ENCODE measurements at places on chromosomes 6 and 20.

DNA sequence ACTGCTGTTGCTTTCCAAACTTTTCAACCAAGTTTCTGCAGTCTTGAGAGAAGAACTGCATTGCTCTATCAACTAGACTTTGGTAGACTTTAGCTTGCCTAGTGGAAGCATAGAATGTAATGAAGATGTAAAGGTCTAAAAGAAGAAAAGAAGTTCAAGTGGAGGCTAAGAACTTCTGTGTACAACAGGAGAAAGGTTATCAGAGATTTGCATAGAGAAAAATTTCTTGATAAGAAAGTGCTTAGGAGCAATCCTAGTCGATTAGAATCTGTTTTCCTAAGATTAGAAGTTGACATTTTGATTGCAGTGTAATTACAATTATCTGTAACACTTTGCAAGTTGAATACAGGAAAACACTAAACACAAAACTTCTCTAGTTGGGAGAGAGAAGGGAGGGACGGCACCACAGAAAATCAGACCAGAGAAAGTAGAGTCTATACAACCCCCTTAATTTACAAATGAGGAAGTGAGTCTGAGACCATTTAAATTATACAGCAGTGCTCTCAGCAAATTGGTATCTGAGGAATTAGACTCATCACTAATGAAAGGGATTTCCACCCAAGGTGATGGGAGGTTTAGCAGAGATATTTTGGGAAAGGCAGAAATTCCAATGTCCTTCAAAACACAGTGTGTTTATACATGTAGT, 194.3 kb upstream of the MARCKS start:
- DNase-seq = no peak

DNA sequence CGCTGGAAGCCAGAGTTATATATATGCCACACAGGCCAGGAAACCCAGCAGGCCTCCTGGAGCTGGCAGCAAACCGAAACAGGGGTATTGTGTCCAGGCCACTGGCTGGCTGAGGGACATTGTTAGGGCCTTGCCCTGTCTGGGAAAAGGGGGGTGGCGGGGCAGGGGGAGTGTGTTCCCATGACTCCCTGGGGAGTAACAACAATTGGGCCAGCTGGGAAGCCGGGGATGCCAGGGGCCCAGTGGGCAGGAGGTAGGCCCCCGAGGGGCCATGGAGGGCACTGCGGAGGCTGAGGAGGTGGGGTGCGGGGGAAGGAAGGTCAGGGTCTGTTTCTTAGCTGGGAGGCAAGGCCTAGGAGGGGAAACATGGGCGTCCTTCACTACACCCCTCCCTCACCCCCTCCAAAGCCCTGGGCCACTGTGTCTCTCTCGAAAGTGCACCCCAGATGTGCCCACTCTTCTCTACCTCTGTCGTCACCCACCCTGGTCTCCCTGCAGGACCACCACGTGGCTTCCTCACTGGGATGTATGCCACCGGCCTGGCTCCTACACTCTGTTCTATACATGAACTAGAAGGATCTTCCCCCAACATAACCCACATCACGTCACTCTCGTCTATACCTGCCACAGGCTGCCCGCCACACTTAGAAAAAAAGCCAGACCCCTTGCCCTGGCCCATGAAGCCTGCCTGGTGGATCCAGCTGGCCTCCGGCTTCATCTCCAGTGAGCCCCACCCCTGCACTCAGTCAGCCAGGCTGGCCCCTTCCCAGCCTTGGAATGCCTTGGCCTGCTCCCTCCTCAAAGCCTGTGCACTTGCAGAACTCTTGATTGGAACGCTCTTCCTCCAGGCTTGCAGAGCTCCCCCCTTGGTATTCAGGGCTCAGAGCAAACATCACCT, 7.8 kb upstream of the E2F1 start:
- no peak for DNase-seq

DNA sequence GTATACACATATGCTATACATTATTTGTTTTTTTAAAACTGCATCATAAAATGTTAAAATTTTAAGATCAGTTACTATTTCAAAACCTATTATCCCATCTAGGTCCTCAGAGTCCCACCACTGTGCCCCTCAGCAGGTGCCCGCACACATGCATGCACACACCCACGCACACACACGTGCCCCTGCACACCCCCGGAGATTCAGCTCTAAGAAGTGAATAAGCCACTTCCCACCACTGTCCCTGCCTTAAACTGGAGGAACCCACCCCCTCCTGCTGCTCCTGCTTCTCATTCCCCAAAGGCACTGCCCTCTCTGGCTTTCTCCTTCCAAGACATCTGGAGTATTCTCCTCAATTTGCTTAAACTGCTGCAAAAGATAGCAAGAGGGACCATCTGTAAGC, 5.4 kb upstream of the FAM210B start:
- no peak for DNase-seq

DNA sequence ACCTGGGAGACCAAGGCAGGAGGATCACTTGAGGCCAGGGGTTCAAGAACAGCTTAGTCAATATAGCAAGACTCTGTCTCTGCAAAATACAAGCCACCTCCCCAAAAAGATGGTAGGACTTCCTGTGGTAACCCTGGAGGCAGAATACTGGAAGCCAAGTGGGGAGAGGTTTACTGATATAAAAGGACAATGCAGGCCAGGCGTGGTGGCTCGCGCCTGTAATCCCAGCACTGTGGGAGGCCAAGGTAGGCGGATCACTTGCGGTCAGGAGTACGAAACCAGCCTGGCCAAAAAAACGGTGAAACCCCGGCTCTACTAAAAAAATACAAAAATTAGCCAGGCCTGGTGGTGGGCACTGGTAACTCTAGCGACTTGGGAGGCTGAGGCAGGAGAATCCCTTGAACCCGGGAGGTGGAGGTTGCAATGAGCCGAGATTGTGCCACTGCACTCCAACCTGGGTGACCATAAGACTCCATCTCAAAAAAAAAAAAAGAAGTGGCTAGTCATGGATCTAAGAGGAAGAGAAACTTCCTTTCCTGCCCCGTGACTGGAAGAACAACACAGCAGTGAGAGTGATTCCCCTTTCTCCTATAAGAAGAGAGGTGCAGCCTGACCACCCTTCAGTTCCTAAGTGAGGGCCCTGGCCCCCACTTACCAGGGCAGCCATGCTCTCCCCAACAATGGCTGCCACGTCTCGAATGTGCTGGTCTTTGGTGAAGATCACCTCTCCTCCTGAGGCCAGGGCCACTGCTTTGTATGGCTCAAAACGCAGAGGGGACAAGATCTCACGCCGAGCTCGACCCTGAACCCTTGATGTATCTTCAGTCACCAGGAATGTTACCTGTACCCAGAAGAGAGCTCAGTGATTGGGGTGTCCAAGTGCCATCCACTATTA, 6.2 kb downstream of the SAPCD1 start:
- DNase-seq = no peak

GRCh38 chr6:15399641-15400470, 154.0 kb downstream of the JARID2 start:
- DNase-seq = peak; percentile 34

DNA sequence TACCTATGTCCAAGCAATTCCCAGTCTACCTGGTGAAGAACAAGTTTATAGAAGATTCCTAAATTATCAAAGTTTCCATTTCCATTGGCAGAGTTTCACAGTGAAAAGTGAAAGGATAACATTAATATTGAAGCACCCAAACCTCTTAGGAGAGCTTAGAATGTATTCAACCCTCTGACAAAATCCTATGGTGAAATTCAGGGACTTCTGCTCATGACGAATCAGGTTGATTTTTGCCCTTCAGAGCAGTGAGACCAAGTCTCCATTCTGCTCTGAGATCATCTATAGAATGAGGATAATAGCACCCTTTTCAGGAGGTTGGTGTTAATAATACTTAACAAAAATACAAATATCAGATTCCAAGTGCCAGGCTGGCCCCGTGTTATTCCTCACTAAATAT, 15.5 kb downstream of the SERPINB1 start:
- DNase-seq = no peak

- no peak for DNase-seq
Observed at GRCh38 chr6:148435386-148435785, 92.7 kb downstream of the SASH1 start.

DNA sequence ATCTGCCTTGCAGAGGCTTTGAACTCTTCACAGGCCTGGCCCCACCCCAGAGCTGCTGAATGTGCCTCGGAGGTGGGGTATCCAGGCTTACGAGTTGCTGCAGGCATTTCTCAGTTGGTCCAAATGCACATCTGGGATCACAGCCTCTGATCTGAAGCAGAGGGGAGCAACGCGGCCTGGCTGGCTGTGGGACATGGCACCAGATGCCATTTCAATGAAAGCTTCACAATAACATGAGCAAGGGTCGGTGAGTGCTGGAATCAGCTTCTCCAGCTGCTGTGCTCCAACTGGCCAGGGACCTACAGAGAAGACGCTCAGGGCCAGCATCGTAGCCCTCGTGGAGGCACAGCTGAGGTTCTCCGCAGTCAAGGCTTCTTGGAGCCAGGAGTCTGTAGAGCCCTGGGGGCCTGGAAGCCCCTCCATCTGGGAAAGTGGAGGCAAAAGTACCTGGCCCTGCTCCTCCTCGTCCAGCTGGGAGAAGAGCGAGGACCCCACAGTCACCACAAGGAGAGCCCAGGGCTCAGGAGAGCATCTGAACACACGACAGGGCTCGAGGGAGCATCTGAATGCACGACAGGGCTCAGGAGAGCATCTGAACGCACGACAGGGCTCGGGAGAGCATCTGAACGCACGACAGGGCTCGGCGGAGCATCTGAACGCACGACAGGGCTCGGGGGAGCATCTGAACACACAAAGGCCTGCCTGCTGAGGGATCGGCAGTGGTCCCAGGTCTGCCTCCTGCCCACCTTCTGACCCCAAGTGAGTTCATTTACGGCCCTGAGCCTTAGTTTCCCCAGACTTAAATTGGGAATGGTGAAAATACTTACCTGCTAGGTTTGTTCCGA, 165.2 kb downstream of the DLL1 start:
- peak; percentile 14 for DNase-seq

DNA sequence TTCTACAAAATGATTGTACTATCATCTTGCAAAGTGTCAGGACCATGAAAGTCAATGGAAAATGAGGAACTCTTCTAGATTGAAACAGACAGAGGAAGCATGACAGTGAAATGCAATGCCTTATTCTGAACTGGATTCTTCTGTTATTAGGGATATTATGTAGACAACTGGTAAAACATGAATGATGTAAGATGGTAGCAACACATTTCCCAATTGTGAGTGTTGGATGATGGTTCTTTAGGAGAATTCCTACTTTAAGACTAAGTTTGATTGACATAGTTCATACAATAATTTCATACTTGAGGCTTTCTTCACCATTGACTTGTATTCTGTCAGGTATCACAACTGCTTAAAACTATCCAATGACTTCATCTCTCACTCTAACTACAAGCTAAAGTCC, 4.5 kb downstream of the UBE3D start:
- DNase-seq = no peak

GRCh38 chr20:3887876-3888620, 1.1 kb upstream of the PANK2 start:
- no peak for DNase-seq

DNA sequence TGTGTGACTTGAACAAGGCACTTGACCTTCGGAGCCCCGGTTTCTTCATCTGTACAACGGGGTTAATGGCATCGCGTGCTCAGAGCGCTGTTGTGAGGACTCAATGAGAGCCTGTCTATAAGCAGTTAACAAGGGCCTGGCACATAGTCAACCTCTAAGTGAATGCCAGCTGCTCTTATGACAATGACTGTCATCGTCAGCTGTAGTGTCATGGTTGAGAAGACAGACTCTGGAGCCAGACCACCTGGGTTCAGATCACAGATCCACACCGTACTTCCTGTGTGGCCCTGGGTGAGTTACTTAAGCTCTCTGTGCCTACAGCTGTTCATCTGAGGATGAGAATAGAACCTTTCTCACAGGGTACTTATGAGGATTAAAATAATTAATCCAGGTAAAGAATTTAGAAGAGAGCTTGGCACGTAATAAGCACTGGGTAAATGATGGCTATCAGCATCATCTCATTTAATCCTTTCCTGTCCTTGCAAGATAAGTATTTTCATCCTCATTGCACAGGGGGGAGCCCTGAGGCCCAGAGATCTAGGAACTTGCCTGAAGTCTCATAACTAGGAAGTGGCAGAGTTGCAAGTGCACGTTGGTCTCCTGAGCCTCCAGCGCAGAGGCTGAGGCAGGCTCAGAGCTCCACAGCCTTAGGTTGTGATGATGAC, 105.3 kb downstream of the EYA2 start:
- DNase-seq = no peak

- DNase-seq = no peak
Observed at GRCh38 chr6:69392745-69393144, 404.1 kb downstream of the LMBRD1 start.

GRCh38 chr6:14641423-14642135, 524.0 kb downstream of the CD83 start:
- no peak for DNase-seq

- peak; percentile 38 for DNase-seq
Observed at GRCh38 chr6:20542927-20543602, 8.8 kb downstream of the CDKAL1 start.

GRCh38 chr6:137530404-137530803, 36.2 kb upstream of the OLIG3 start:
- DNase-seq = no peak

DNA sequence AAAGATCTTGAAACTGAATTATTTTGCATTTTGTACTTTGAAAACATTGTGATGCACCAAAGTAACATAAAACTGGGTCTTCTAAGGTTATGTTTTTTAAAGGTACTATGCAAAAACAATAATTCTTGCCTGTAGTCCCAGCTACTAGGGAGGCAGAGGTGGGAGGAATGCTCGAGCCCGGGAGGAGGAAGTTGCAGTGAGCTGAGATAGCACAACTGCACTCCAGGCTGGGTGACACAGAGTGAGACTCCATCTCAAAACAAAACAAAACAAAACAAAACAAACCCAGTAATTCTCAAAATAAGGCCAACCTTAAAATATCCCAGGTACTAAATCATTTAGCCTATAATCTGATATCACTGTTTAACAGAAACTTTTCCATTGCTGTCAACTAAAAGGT, 269.6 kb downstream of the KHDC1L start:
- DNase-seq = no peak

DNA sequence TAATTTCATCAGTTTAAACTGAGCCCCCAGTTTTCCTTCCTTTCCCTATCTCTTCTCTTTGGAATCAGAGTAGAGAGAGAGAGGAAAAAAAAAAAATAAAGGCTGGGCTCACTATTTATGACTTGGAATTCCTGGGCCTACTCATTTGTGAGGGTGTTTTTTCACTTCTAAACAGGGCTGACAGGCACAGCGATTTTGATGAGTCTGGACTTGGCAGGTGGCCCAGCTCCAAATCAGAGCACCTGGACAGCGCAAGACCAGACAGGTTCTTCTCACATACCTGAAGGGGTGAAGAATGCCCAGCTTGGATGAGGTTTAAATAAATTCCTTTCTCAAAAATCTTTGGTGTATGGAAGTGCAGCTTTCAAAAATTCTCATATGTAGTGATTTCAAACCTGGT, 122.2 kb downstream of the KIF13A start:
- DNase-seq = no peak

- no peak for DNase-seq
Observed at GRCh38 chr6:144345451-144345850, 60.3 kb downstream of the UTRN start.

GRCh38 chr6:73826571-73826970, 130.6 kb downstream of the CD109 start:
- no peak for DNase-seq

GRCh38 chr6:41531591-41532582, 14.3 kb upstream of the FOXP4 start:
- DNase-seq = peak; percentile 77

All from activated naive CD4-positive, alpha-beta T cell treated with anti-CD3 and anti-CD28 coated beads, Interleukin-2, amount 10 ng/mL, durations not matched to agents 7 days and 5 days (primary cell).